Left cardiac atrium (tissue), 4 donors: ENCODE measurements at places on chromosomes 4 and X.

DNA sequence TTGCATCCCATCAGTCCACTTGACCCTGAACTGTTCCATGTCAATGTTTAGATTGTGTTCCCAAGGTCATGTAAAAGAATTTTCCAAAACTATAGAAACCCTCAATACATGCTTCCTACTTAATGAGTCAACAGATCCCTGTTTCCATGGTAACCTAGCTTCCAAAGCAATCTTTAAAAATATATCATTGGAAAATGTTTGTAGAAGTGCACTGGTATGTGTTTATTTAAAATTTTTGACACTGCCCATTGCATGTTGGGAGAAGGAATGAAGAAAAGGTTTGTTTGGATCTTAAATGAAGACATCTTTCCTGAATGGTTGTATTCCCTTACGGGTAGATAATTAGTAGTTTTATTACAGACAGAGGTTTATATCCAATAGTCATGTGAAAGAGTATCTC, 345.3 kb downstream of the GABRG1 start:
- DNase-seq: no peak

GRCh38 chr4:913280-913618, 18.9 kb downstream of the GAK start:
- no peak for DNase-seq

DNA sequence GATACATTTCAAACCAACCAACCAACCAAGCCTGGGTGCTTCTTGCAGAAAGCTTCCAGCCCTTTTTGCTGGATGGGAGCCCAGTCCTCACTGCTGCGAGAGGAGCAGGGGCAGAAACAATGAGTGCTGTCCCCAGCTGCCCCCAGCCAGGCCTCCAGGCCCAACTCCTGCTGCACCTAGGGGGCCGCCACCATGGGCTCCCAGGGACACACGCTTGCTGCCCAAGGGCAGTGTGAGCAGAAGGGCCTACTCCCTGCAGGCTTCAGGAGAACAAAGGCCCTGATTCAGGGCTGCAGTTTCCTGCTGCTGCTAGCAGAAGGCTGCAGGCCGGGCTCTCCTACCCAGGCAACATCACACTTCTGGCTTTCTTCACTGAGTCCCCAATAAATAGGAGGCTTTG, 37.7 kb upstream of the ENPP6 start:
- no peak for DNase-seq

DNA sequence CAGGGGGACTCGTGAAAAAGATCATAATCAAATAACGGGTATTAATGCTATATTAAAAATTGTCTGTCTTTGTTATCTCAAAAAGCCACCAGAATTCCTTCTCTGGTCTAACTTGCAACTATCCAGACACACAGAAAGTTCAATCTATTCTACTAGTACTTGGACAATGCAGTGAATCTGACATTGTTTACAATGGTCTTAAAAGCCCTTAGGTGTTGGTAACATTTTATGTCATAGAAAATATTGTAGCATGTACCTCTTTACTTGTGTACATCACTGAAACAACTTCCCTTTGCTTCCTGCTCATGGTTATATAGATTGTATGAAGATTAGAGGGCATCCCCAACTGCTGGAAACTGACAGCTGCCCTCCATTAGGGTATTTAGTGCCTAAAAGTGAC, 71.1 kb upstream of the PPP3CA start:
- no peak for DNase-seq

DNA sequence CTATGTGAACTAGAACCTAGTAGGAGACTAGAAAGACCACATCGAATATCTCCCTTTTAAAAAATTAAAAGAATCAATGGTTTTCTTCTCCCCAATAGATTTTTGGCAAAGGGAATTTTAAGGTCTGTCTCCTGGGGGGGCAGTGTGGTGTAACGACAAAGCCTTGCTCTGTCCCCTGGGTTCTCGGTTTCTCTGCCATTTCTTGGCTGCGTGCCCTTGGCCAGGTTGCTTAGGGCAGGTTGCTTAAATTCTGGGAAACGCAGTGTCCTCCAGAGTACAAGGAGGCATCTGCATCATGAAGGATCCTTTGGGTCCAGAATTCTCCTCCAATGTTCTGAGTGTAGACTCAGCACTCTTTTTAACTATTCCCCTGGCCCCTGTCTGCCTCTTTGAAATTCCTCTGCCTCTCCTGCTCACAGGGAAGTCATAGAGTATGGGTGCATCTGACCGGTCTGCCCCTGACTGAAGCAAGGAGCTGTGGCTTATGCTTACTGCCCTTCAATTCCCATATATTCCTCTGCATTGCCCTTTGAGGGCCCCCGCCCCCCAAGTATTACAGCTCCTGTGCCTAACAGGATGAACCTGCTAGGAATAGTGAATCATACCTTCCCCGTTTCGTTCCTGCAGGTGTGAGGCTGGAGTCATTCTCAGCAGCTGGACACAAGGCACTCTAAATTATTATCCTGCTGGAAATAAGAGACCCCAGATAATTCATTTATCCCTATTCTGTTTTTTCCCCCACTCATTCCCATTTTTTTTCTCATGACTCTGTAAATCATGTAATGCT, 2.2 kb downstream of the KIT start:
- no peak for DNase-seq

DNA sequence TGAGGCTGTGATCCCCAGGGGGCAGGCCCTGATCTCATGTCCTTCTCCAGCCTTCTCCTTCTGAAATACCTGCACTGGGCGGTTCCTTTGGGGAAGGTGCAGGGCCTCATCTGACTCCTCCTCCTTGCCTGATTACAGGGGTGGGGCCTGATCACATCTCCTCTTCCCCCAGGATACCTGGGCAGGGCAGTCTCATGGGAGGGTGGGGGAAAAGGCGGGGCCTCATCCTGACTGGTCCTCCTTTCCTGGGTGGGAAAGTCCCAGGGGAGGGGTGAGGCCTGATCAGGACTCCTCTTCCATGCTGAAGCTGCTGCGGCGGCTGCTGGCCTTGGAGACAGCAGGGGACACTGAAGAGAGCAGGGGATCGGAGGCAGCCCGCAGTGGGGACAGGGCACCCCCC, 13.3 kb downstream of the TFE3 start:
- no peak for DNase-seq
